C1 segment of cervical spinal cord (tissue), 14 donors: ENCODE measurements at places on chromosomes 13 and 19.

GRCh38 chr19:44260343-44260681 is 626 bp downstream of the ZNF233 start:
- no peak for DNase-seq

DNA sequence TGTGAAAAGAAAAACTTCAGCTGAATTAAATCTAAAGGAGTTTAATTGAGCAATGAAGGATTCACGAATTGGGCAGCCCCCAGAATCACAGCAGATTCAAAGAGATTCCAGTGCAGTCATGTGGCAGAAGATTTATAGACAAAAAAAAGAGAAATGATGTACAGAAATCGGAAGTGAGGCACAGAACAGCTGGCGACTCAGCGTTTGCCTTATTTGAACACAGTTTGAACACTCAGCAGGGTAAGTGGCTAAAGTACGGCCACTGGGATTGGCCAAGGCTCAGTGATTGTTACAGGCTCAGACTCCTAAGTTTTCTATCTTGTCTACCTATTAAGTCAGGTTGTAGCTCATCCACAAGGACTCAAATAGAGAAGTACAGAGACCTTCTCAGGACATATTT is 11.6 kb upstream of the CFAP97D2 start:
- no peak for DNase-seq

GRCh38 chr13:109123971-109124370 is 494.6 kb downstream of the MYO16 start:
- DNase-seq, result no peak

GRCh38 chr13:23799945-23800344 is 89.3 kb downstream of the MIPEP start:
- DNase-seq, result no peak

- DNase-seq, result no peak
These were observed 253.6 kb downstream of the ATP8A2 start for GRCh38 chr13:25625414-25625813.

DNA sequence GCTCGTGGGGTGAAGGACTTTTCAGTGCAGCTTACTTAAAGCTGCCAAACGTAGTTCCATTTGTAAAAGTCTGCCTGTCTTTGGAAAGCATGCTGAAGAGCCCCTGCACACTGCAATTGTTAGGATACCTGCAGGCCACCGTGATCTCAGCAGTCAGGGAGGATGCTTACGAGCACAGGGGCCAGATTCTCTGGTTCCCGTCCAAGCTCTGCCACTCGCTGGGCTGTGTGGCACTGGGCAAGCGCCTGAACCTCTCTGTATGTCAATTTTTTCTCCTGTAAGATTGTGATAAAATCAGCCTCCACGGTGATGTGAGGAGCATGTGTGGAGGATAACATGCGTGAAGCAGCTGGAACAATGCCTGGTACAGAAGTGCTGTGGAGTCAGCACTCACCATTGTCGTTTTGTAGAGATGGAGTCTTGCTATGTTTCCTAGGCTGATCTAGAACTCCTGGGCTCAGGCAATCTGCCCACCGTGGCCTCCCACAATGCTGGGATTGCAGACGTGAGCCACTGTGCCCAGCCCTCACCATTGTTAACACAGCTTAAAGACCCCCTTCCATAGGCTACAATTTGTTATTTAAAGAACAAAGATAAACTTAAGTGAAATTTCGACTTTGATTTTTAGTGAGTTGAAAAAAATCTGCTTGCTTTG is 3.5 kb downstream of the ADPRHL1 start:
- DNase-seq, result no peak
